ENCODE measurements at places on chromosomes 7 and 10. TPM values are rescaled to one million over a fixed set of nuclear protein-coding genes. Genes with fewer than 3 reads are reported as not detected.

DNA sequence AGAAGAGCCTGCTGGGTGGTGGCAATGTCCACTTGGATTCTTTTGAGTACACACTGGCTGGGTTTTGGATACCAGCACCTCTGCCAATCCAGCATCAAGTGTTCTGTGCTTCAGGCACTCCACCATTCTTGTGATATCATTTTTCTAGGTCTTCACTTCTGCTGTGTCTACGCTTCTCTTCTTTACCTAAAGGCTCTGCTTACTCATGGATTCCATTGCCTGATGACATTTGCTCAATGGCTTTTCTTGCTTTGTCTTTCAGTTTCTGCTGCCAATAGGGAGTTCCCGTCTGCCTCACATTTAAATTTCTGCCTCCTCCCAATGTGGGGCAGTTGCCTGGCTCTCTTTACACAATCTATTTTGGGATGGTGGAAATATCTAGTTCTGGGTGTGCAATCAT, 12.7 kb upstream of the PAPSS2 start:
- DNase-seq, result no peak

- no peak for DNase-seq
Observed at GRCh38 chr7:78562191-78562590, 763.6 kb downstream of the PHTF2 start.

DNA sequence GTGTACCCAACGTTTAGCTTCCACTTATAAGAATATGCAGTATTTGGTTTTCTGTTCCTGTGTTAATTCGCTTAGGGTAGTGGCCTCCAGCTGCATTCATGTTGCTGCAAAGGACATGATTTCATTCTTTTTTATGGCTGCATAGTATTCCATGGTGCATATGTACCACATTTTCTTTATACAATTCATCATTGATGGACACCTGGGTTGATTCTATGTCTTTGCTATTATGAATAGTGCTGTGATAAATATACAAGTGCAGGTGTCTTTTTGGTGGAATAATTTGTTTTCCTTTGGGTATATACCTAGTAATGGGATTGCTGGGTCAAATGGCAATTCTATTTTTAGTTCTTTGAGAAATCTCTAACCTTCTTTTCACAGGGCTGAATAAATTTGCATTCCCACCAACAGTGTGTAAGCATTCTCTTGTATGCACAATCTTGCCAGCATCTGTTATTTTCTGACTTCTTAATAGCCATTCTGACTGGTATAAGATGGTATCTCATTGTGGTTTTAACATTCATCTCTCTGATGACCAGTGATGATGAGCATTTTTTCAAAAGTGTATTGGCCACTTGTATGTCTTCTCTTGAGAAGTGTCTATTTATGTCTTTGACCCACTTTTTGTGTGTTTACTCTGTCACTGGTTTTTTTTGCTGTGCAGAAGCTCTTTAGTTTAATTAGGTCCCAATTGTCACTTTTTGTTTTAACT, 72.5 kb upstream of the CC2D2B start:
- DNase-seq, result no peak

GRCh38 chr10:113319479-113319878, 233.4 kb upstream of the HABP2 start:
- no peak for DNase-seq

Gene RHEB
- total RNA-seq, result 156 TPM

All from K562 (cell line).